ENCODE measurements at places on chromosomes 11 and 22.

- DNase-seq = no peak
Observed at GRCh38 chr11:128552783-128553661, 34.3 kb downstream of the ETS1 start.

DNA sequence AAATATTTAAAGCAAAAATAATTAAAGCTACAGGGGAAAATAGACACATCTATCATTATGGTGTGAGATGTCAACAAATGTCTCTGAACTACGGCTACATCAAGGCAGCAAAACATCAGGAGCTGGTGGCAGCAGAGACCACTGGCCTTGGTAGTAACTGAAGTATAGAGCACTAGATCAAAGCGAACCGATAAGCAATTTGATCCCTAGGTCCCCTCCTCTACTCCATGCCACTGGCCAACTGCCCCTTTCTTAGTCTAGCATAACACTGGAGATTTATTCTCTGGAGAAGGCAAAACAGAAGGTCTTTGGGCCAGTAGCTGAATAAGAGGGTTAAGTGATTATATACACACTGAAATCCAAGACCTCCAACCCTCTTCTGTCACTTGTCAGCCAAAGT is 13.6 kb upstream of the RAB3IL1 start:
- DNase-seq = no peak

DNA sequence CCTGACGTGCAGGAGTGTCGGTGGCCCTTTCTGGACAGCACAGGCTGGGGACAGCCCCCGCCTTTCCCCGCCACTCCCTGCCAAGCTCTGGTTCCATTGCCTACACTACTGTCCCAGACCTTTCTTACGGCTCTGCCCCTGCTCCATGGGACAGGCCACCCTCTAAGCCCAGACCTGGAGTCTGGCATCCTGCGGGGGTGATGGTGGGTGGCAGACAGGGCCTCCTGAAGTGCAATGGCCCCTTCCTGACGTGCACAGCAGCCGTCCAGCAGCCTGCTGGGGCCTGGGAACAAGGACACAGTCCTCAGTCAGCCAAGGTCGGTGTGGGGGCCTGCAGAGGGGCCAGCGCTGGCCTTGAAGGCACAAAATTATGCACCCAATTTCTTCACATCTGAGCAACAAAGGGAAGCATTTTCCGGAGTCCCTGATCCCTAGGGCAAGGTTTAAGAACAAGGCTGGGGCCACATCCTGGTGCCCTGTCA is 79.7 kb upstream of the KCNQ1OT1 start:
- DNase-seq = no peak

- DNase-seq = no peak
Observed at GRCh38 chr11:3732671-3733436, 61.7 kb upstream of the CHRNA10 start.

- DNase-seq = no peak
Observed at GRCh38 chr22:22214819-22215329, 29.7 kb upstream of the VPREB1 start.

DNA sequence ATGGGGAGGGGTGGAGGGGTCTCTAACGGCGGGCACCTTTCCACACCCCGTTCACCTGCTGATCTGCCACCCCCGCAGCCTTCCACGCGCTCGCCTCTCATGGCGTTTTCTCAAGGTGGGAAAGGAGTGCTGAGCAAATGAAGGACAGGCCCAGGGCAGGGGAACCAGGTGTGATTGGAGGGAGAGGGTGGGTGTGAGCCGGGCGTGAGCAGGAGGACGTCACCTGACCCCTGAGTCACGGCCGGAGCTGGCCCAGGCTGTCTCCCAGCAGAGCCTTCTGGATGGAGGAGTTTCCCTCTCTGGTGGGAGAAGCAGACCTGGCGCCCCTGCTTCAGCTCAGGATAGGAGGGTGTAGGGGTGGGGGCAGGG is 14.0 kb upstream of the ARHGAP8 start:
- no peak for DNase-seq

- no peak for DNase-seq
Observed at GRCh38 chr22:23219822-23220484, 39.6 kb downstream of the BCR start.

- DNase-seq = no peak
Observed at GRCh38 chr22:20238901-20239675, 29.0 kb downstream of the RTN4R start.

- no peak for DNase-seq
Observed at GRCh38 chr11:12569499-12570425, 104.5 kb upstream of the TEAD1 start.

DNA sequence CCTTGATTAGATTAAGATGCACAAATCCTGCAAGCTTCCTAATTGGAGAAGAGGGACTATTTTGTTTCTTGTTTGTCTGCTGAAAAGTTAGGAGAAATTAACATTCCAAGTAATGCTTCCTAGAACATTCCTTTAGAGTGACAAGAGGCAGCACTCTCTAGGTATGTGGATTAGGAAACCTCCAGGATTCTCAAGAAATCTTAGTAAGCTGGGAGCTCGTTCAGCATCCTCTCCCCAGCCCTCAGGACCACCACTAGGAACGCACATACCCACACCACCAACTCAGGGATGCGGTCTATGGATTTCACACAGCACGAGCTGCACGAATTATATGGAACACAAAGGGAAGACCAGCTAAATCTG is 52.9 kb downstream of the NCAPD3 start:
- no peak for DNase-seq

GRCh38 chr22:33909075-33909458 is 11.2 kb downstream of the LARGE1 start:
- no peak for DNase-seq
